ENCODE measurements at places on chromosomes 7 and 10.

GRCh38 chr7:89145801-89146200, 350.3 kb upstream of the TEX47 start:
- DNase-seq, result no peak

GRCh38 chr7:45923818-45924217, 2.7 kb upstream of the IGFBP3 start:
- no peak for DNase-seq

DNA sequence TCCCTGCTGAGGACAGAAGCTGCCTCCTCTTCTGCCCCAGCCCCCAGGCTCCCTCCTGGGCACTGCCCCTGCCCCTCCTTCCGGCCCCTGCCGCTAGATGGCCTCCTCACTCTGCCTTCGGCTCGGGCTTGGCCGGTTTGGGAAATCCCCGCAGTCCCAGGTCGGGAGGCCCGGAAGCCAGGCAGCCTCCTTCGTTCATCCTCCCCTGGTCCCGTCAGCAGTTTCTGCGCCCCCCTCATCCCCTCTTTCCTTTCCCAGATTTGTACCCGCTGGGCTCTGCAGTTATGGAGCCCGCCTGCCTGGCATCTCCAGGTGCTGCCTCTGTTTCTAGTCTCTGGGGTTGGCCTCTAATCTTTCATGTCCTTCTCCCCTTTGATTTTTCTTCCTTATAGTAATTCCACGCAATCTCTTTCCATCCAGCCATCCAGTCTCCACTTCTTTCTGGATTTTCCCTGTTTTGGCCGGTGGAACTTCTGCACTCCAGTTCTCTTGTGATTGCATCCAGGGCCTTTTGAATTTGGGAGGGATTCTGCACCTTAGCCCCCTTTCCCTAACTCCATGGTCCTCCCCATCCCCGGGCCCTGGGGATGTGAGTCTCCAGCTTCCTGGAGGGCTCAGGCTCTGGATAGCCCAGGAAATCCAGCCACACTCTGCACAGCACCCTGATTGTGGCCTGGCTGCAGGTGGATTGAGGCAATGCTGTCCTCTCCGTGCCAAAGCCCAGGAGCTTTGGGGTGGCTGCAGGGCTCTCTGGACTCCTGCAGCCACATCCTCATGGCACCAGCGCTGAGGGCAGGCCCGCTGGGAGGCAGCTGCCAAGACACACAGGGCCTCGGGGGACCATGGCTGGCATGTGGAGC, 3.3 kb upstream of the SHH start:
- DNase-seq, result peak; percentile 25

DNA sequence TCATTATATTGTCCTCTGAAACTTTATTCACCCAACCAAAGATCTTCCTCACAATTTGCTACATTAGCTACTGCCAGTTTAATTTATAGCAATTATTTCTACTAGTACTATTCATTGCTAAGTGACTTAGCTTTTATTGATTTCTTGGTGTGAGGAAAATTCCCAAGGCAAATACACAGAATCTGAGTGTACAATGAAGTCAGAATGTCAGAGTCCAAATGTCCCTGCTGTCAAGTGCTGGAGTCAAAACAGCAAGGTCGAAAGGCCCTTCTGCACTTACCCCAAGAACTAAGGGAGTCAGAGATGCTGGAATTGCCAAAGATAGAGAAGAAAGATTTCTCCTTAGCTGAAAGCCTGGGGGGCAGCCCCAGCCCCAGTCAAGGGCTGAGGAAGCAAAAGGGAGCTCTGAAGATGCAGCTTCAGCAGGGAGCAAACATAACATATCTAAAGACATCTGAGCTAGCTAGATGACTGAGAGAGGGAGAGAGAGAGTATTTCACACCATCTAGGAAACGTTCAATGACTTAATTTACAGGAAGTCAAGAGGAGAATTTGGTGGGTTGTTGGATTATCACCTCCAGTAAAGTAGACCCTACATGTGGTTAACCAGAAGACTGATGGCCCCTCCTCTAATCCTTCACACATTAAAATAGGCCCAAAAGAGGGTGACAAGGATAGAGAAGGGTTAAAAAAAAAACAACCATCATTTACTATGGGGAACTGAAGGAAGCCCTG, 36.6 kb upstream of the SAMD8 start:
- DNase-seq, result no peak

DNA sequence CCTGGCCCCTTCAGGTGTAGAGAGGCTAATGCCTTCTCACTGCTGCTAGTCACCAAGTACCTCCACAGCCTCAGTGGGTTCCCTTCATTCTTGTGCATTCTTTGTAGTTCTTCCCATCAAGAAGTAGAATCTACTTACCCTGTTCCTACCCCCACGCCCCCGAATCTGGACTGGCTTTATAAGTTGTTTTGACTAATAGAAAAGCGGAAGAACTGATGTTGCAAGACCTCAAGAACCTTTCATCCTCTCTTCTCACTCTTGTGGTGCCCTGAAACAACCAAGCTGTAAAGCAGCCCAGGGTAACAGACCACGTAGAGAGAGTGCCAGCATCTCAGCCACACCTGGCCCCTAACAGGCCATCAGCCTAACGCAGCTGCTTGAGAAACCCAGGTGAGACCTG, 23.2 kb upstream of the LAMB1 start:
- no peak for DNase-seq

DNA sequence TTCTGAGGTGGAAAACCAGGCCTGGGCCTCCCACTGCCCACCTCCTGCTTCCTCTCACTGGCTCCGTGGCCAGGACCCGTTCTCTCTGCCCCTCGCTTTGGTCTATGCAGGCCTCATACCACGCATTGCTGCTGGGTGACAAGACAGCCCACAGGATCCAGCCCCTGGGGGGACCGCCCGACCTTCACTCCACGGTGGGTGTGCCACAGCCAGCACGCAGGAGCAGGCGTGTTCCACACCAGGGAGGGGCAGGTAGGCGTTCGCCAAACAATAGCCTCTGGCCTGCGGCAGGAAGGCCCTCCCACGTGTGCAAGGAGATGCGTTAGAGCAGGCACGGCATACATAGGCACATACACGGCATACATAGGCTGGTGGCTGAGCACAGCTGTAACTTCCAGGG, 233.4 kb downstream of the WDR37 start:
- DNase-seq, result no peak

GRCh38 chr10:27643301-27643700, 102.3 kb downstream of the MKX start:
- DNase-seq, result no peak
